ENCODE measurements at places on chromosomes 11 and 22. TPM values are rescaled to one million over a fixed set of nuclear protein-coding genes. Genes with fewer than 3 reads are reported as not detected.

DNA sequence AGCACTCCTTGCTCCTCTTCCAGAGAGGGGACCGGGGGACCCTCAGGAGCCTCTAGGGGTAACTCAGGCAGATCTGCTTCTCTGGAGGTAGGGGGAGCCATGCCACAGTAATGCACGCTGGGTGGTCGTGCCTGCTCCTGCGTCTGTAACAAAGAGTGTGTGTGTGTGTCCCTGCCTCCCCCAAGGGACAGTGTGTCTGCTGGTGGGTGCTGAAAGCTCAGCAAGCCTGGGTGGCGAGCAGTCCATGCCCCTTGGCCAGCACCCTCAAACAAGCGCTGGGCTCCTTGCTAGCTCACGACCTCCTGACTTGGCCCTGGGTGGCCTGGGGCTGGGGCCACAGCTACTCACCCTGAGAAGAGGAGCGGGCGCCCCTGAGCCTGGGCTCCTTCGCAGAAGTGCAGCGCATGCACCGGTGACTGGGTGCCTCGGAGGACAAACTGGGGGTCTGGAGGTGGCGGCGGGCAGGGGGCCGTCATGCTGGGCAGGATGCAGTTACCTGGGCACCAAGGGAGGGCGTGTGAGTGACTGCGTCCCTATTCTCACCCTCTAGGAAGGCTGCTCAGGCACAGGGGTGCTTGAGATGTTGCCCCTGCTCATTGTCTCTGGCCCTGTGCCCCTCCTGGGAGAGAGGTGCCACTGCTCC is 33.7 kb downstream of the GNB1L start:
- no peak for DNase-seq

DNA sequence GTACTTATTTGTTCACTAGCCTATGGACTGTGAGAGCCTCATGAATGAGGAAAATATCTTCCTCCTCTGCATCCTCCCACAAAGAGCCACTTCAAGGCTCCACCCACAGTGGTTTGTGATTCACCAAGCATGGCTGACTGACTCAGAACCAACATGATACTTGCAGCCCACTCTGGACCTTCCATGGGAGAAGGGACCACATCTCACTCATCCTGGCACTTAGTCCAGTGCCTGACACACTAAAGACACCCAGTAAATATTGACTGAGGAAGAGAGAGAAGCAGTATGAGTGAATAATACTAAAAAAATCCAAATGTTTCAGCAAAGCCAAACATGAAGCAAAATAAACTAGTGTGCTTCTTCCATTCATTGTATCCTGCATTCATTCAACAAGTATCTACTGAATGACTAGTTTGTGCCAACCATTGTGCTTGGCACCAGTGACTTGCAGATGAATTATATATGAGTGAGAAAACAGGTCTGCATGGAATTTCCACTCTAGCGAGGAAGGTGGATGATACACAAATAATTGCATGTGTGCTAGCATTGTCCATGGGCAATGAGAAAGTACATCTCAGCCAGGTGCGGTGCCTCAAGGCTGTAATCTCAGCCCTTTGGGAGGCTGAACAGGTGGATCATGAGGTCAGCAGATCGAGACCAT is 54.9 kb upstream of the BLID start:
- no peak for DNase-seq

DNA sequence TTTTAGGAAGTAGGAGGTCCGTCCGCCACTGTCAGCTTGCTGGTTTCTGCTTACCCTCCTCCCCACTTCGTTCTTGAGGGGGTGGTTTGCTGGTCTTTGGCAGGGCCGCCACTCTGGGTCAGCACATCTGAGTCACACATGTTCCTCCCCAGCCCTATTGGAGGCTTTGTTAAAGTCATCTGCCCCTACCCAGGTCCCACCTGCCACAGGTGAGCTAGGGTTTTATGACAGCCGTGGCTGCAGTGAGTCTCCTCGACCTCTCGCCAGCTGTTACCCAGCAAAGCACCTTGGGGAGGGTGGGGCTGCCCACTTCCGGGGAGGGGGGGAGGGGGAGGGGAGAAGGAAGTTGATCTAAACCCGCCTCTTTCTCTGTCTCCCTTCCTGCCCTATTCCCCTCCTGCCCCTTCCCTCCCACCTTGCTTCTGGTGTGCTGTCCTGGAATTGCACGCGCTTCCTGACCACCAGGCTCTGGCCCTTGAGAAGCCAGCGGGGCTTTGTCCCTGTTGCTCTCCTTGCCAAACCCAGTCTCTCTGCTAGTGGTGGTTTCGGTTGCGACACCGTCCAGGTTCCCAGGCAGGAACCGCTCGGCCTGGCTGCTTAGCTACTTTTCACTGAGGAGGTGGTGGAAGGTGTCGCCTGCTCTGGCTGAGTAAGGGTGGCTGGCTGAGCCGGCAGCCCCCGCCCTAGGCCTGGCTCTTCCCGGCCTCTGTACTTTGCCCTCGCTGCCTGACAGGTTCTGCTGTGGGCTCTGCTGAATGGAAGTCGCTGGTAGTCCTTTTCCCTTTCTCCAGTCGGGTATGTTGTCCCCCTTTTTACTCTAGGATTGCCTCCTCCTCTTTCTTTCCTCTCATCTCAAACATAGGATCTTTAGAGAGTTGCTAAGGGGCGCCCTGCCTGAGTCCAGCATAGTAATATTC is 28.5 kb downstream of the RCOR2 start:
- peak; percentile 37 for DNase-seq

VPREB3 gene
- not detected for total RNA-seq

FOLR2 gene
- 29.9 TPM for total RNA-seq

Data from umbilical cord (tissue), 2 donors.